ENCODE measurements at places on chromosomes 2 and 18.

DNA sequence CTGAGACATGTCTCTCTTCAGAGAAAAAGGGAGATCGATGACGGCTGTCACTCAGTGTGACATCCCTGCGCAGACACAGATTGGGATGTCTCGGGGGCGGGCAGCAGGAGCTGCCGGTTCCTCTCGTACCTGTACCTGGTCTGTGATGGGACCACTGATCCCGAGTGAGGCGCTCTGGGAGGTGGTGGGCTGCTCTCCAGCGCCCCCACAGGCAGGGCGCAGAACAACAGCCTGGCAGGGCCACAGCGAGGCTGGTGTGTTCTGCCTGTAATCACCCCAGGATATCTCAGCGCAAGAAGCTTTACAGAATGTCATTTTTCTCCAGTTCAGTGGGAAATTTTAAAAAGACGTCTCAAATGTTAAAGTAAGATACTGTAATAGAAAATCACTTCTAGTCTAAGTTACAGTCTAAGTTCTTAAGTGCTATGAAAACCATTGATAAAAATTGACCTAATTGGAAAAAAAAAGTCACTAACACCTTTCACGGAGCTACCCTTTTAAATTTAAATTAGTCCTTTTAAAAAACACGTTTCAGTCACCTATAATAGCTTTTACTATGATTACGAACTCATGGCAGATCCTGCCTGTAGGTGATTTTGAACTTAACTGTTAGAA lies 189.8 kb downstream of the SNTG2 start:
- no peak for DNase-seq

DNA sequence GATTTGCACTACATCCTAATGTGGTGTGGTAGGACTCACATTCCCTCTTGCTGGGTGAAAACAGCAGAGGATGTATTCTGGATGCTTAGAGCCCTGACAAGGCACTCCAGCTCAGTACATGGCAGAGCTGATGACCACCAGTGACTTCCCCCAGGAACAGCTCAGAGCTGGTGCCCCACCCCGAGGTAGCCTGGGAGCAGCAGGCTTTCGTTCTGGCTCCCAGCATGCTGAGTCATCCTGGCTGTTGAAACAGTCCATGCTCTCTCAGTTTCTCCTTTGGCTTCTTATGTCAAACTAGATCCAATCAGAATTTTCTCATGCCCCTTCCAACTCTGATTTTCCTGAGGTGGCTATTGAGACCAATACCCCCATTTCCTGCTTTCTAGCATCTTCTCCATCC lies 438.2 kb downstream of the NBAS start:
- no peak for DNase-seq

- no peak for DNase-seq
Observed at GRCh38 chr2:106516436-106516835, 29.3 kb downstream of the CD8B2 start.

GRCh38 chr2:99818842-99819241 lies 323.5 kb downstream of the AFF3 start:
- DNase-seq: no peak

DNA sequence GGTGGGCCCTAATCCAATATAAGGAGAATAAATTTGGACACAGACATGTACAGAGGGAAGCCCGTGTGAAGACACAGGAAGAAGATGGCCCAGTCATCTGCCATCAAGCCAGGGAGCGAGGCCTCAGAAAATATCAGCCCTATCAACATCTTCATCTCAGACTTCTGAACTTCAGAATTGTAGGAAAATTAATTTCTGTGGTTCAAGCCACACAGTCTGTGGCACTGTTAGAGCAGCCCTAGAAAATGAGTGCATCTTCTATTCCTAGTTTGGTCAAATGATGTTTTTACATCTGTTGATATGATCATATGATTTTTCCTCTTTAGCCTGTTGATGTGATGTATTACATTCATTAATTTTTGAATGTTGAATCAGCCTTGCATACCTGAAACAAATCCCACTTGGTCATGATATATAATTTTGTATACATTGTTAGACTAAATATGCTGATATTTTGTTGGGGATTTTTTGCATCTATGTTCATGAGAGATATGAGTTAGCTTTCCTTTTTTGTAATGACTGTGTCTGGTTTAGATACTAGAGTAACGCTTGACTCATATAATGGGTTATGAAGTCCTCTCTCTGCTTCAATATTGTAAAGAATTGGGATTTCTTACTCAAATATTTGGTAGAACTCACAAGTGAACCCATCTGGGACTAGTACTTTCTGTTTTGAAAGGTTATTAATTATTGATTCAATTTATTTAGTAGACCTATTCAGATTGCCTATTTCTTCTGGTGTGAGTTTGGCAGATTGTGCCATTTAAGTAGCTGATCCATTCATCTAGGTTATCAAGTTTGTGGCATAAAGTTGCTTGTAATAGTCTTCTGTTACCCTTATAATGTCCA lies 451.4 kb downstream of the EIPR1 start:
- DNase-seq: no peak

DNA sequence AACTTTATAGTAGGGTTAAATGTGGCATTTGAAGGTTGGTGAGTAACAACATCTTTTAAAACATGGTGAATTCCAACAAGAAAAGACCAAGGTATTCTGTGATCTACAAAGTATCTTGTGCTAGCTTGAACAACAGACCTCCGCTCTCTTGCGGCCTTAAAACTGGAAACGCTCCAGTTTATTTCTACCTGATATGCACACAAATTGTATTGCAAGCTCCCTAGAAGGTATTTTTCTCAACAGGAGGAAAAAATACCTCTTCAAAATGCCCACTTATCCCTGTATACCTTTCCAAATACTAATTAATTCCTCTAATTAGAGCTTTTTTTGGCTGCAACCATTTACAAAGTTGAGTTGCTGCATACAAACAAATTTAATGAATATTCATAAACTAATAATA lies 69.5 kb downstream of the KCNH7 start:
- no peak for DNase-seq

DNA sequence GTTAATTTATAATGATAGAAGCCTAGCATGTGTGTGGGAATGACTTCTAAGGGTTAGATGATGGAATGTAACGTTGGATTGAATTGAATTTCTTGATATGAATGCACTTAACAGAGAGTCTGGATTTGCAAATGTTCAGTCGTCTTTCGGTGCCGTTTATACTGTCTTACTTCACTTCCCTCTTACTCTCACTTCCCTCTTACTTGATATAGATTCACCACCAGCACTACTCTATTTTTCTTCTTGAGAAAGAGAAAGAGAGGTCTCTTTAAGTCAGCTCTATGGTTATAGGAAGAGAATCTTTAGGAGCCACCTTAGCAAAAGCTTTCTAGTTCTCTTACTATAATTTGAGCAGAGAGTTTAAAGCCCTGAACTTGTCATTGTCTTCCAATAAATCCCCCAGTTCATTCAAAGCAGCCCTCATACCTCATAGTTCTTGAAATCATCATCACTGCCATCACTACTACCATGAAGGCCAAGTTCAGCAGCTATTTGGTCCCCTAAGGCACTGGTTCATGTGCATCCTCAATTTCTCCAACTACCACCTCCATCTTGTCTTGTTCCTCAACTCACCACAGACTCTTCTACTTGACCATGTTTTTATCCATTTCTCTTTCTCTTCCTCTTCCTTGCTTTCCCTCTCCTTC lies 501.7 kb upstream of the TCF4 start:
- DNase-seq: no peak

DNA sequence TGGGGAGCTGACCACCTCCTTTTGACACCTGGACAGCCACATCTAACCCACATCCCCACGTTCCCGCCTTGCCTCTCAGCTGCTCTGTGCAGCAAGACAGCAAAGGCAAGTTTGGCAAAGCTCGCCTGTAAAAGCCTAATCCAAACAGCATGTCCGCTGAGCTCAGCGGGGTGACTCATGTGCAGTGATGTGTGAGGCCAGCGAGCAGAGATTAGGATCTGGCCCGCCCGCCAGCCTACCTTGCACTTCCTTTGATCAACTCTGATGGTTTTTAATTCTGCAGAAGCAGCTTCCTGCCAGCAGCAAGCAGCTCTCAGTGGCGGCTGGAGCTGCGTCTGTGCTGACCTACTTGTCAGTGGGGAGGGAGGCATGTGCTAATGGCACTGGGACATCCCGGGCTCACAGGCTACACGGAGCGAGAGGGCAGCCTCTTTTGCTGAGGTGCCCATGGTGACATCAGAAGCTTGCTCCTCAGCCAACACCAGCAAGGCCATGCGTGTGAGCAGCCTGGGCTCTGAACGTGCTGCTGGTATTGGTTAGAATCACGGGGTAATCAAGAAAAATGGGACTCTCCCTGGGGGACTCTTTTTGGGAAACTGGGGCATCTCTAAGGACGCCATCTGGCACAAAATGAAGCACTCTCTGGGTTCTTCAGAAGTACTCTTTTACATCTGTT lies 36.0 kb upstream of the EML4 start:
- DNase-seq: peak; percentile 66

DNA sequence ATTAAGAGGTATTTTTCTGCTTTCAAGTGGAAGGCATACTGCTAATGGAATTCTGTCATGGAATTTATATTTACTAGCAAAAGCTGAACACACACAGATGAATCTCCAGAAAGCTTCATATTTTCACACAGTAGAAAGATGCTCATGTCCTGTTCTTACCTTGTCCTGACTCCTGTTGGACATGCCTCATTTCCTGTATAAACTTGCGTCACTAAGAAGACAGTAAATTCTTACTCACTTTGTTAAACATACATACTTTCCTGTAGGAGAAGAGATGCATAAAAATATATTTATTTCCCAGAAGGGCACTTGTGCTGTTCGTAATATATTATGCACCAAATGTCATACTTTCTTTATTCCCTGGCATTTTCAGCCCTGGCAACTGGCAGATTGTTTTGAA lies 238.3 kb upstream of the RASGRP3 start:
- DNase-seq: no peak

- DNase-seq: no peak
Observed at GRCh38 chr2:166897666-166898065, 9.4 kb downstream of the XIRP2 start.

- no peak for DNase-seq
Observed at GRCh38 chr18:11887328-11888128, 20.6 kb downstream of the MPPE1 start.

GRCh38 chr2:42742740-42743658 lies 20.9 kb downstream of the OXER1 start:
- DNase-seq: no peak

DNA sequence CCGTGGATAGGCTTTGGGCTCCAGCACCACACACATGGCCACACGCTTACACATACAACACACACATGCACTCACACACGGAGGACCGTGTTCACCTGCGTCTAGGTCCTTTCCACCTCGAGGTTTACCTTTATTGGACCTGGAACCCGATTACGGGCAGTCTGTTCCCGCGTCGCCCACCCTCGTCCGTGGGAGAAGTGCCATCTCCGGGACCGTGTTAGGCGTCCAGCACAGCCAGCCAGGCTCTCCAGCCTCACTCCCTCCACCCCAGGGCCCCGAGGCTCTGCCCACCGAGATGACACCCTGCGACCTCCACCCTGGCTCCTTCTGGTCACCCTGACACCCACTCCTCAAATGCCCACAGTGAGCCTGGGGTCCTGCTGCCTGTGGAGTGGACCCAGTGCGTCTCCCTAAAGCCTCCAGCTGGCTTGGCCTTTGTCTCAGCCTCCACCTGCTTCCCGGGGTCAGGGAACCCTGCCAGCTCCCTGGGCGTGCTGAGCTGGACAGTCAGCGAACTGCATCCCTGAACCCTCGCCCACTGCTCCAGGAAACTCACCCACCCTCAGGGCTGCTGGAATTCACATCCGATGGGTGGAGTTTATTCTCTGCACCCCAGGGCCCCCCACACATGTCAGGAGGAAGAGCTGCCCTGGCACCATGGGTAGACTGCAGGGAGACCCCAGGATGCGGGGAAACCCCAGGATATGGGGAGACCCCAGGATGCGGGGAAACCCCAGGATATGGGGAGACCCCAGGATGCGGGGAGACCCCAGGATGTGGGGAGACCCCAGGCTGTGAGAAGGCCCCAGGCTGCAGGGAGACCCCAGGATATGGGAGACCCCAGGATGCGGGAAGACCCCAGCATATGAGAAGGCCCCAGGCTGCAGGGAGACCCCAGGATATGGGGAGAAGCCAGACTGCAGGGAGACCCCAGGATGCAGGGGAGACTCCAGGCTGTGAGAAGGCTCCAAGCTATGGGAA lies 33.0 kb downstream of the ADI1 start:
- DNase-seq: no peak

DNA sequence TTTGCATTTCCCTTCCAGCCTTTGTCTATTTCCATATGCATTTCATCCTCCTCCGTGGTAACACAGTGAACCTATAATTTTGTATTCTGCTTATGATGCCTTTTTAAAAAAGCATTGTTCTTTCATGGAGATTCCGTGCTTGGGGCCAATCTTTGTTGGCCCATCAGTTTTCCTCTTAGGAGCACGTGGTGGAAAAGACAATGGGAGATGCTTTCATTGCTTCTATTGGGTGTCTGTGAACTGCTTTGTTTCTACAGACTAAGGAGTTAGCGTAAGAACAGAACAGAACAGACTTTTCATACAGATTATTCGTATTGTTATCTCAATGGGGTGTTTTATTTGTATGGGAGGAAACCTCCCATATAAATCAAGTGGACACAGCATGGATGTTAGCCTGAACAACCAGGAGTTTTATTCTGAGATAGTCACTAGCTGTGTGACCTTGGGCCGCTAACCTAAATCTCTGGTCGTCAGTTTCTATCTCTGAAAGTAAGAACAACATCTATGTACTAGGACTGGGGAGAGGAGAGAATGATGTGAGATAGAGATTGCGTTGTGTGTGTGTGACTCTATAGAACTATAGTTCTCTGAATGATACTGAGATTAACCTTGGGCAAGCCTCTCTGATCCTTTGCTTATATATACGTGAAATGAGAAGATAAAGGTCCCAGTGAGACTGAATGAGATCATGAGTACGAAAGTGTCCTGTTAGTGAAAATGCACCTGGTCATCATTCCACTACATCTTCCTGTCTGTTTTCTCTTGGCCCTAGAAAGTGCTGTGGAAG lies 22.9 kb upstream of the YWHAQ start:
- peak; percentile 45 for DNase-seq

DNA sequence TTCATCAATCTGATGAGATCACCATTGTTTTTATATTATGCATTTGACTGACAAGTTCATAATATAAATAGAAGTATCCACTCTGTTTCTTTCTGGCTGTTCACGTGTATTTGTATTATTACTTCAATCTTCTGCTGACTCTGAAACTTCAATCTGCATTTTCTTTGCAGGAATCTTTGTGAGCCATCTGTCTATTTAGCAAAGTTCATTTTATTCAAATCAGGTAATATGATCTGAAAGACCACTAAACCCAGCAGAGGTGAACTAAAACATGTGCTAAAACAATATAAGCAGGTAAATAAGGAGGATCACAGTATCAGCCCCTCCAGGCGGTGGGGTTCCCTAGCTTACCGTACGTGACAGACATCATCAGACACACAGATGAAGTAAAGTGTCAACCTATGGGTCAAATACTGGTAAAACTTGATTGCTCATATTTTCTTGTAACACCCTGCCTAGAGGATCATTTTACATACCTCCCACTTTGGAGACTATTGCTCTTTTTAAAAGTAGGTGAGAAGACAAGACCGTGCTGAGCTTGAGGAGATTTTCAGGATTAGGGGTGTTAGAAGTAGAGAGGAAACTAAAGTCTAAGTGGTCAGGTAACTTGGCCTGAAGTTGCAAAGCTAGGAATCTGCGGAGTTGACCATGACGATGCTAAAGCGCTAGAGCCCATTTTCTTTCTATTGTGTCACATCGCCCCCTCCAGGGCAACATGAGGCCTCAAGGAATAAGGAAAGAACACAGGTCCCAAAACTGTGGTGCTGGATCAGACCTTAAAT lies 9.0 kb downstream of the DTNB start:
- peak; percentile 54 for DNase-seq
